ENCODE measurements at places on chromosomes 7 and 10.

- no peak for DNase-seq
These were observed 356.4 kb downstream of the TNS3 start for GRCh38 chr7:47225387-47226131.

DNA sequence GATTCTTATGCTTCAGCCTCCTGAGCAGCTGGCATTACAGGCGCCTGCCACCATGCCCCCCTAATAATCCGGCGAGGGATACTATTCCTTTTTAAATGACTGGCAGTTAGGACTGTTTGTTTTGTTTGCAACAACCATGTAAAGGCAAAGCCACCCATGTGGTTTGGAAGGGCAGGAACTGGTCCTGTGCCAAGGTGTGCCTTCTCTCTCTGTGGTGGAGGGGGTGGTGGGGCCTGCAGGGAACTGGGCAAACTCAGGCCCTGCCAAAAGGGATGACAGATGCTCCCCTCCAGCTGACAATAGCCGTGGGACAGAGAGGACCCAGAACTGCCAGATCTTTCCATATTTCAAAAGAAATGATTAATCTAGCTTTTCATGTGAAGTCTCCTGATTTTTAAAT is 23.5 kb upstream of the WAPL start:
- no peak for DNase-seq

- DNase-seq = no peak
These were observed 136.1 kb downstream of the SEMA3A start for GRCh38 chr7:84058311-84059076.

- DNase-seq = no peak
These were observed 81.6 kb upstream of the PRR15 start for GRCh38 chr7:29482056-29482455.

DNA sequence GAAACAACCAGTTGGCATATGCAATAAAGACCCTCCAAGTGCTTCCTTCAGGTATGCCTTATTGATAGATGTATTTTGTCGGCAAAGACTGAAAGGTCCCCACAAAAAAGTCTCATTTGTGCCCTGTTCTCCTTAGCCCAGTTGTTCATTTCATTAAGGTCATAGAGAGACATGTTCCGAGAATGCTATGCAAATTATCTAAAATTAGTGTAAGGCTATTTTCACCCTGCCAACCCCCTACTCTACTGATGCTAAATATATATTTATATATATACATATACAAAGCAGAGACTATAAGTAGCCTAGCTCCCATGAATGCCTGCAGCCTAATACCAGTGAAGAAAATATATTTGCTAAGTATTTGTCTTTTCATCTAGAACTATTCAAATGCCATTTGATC is 96.7 kb upstream of the ADO start:
- DNase-seq = no peak

GRCh38 chr10:101903827-101904550 is 60.4 kb upstream of the KCNIP2 start:
- DNase-seq = no peak

- DNase-seq = peak; percentile 86
These were observed 54.4 kb downstream of the MCMBP start for GRCh38 chr10:119817991-119818888.

DNA sequence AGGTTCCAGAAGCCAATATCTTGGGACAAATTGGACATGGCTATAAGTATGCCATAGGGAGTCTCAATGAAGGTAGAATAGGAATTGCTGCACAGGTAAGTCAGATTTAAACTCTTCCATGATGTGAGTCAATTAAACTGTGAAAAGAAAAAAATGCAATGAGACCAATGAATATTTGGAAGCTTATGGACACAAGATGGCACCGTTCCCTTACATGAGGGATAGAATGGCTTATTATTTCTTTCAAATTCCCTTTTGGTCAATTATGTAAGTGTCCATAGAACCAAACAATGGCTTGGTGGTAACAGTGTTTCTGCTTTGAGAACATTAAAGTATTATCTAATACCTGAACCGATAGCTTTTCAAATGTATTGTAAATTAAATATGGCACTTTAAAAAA is 35.6 kb downstream of the ACADSB start:
- no peak for DNase-seq

DNA sequence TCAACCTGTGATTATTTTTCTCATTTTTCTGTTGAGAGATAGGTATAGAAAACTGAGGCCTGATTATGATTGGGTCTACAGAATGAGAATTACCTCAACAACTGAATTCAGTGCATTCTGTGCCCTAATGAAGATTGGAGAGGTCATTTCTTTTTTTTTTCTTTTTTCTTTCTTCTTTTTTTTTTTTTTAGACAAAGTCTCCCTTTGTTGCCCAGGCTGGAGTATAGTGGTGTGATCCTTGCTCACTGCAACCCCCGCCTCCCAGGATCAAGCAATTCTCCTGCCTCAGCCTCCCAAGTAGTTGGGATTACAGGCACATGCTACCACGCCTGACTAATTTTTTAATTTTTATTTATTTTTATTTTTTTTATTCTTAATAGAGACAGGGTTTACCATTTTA is 95.0 kb upstream of the ARMC3 start:
- DNase-seq = no peak

- DNase-seq = no peak
These were observed 34.3 kb downstream of the DIP2C start for GRCh38 chr10:655184-655583.

DNA sequence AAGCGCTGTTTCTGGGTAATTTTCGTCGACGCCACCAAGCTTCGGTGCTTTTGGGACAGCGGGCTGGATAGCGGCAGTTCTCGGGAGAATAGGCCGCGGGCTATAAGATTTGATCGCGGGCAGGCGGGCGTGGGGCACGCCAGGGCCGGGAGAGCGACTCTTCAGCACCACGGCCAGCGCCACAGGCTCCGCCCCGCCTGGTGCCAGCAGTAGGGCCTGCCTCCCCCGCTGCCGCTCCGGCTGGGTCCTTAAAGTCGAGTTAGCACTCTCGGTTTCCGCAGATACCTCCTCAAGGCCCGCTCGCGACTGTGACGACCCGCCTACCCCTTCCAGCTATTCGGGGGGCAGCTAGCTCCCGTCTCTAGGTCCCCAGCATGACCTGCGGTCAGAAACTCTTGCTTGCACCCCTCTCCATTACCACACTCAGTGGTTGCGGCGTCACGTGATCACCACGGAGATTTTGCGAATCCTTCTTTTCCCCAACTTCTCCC is 9.4 kb downstream of the NXPH1 start:
- DNase-seq = peak; percentile 75

GRCh38 chr7:45582136-45582749 is 8.1 kb downstream of the ADCY1 start:
- no peak for DNase-seq

DNA sequence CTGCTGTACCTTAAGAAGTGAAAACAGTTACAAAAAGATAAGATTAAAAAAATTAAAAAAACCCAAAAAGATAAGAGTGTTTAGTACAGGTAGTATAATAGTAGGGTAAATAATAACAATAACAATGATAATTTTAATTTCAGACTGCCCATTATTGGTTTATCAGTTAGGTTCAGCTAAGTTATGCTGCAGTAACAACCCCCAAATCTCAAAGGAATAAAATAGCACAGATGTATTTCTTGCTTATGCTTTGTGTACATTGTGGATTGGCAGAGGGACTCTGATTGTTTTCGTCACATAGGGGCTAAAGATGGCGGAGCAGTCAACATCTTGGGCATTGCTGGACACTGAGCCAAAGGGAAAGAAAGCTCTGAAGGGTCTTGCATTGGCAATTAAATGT is 264.6 kb downstream of the LRMDA start:
- no peak for DNase-seq

- no peak for DNase-seq
These were observed 1.5 kb downstream of the CWF19L1 start for GRCh38 chr10:100265821-100266485.

GRCh38 chr7:85564861-85565260 is 378.0 kb upstream of the SEMA3D start:
- no peak for DNase-seq

DNA sequence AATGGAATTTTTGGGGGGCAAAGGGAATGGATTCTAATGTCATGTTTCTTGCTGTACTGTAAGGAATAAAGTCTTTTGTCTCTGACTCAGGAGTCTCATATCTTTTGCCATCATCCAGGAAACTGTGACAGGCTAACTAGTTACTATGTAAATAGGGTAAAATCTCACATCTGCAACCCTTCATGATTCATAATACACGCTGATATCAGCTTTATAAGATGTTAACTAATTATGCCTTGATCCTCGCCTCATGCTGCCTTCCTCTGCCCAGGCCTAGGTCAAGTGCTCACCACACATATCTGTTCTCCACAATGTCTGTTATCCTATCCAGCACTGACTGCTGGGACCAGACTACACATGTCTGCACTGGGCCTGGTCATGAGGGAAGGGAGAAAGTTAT is 81.3 kb upstream of the CXCL12 start:
- no peak for DNase-seq

DNA sequence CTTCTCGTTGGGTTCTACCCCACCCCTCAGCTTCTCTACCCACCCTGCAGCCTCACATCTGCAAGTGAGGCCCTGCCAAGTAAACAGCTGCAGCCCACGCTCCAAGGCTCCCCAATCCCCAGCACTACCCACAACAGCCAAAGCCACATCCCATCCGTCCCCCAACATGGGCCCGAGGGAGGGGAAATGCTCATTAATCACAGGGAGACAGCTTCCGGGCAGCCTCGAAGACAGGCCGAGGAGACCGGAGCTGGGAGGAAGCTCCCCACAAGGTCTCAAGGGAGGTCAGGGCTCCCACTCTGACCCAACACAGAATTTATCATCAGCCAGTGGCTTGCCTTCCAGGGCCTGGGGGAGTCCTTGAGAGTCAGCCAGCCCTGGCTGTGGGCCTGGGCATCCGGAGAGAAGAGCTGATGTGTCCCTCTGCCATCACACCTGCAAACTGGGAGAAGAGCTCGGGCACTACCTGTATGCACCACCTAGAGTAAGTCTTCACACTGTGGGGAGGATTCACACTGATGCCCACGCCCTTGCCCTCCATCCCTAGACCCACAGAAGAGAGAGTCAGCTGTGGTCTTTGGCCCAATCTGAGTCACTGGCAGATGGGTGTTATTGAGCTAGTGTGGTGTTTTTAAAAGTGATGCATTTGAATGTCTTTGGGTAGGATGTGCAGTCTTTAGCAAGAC is 115.5 kb upstream of the ZMIZ1 start:
- peak; percentile 63 for DNase-seq

GRCh38 chr10:118729641-118730258 is 25.0 kb downstream of the CACUL1 start:
- DNase-seq = no peak

GRCh38 chr10:127034034-127034633 is 128.9 kb downstream of the DOCK1 start:
- DNase-seq = no peak

GRCh38 chr7:4747746-4748145 is 27.7 kb upstream of the AP5Z1 start:
- DNase-seq = no peak

- no peak for DNase-seq
These were observed 107.4 kb downstream of the DYNC2I1 start for GRCh38 chr7:158963771-158964241.

Data from right lung (tissue), 10 donors.